Stimulated activated naive B cell treated with anti-CD40 and anti-IgM and Interleukin-4, amounts not matched to agents 10 μg/mL and 1 μg/mL and 100 μg/mL, for 72 hours (primary cell): ENCODE measurements at places on chromosomes 12 and 14.

GRCh38 chr12:57630891-57631433 is 2.0 kb downstream of the B4GALNT1 start:
- DNase-seq, result no peak

DNA sequence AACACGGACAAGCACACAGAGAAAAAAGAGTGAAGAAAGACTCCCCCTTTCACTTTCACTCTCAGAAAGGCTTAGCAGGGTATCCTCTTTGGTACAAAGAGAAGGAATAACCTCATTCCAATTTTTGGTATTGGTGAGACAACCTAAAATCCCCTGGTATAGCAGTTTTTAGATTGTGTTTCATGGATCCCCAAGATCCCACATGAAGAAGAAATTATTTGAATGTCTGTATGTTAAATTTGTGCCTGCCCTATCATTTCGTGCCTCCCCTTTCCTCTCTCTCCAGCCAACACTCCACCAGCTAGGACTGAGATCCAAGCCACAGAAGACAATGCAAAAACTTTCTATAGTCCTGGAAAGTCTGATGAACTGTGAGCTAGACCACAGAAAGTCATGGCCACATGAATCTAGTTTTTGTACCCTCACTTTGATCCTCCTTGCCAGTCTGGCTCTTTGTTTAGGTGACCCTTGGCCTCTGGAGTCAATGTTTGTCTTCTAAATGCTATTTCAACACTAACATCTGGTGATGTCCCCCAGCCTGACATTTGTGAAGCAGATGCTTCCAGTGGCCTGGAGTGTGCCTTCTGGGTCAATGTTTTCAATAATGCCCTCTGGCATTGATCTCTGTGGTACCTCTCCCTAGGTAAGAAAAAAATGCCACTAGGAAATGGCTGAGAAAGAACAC is 181.9 kb upstream of the BMP4 start:
- no peak for DNase-seq

GRCh38 chr12:48128800-48129199 is 9.6 kb downstream of the PFKM start:
- no peak for DNase-seq

- no peak for DNase-seq
Measured at GRCh38 chr14:23580152-23580926, 1.7 kb upstream of the JPH4 start.

DNA sequence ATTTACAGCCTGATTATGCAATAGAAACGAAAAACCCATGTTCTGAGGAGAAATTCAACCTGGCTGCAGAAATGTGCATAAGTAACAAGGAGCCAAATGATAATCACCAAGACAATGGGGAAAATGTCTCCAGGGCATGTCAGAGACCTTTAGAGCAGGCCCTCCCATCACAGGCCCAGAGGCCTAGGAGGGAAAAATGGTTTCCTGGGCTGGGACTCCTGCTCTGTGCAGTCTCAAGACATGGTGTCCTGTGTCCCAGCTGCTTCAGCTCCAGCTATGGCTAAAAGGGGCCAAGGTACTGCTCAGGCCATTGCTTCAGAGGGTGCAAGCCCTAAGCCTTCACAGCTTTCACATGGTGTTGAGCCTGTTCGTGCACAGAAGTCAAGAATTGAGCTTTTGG is 156.0 kb downstream of the SLC35F4 start:
- no peak for DNase-seq

DNA sequence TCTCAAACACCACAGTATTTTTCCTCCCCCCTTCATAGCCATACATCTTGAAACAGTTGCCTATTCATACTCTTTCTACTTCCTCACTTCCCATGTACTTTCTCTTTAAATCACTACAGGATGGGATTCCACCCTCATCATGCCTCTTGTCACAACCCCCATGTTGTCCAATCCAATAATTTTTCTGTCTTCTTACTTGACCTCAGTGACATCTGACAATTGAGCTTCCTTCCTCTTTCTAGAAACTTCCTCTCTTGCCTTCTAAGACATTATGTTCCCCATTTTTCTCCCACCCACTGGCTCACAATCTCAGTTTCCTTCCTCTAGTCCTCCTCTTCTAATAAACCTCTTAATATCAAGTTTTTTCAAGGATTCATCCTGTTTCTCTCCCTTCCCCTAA is 5.3 kb downstream of the C2CD5 start:
- DNase-seq, result no peak

DNA sequence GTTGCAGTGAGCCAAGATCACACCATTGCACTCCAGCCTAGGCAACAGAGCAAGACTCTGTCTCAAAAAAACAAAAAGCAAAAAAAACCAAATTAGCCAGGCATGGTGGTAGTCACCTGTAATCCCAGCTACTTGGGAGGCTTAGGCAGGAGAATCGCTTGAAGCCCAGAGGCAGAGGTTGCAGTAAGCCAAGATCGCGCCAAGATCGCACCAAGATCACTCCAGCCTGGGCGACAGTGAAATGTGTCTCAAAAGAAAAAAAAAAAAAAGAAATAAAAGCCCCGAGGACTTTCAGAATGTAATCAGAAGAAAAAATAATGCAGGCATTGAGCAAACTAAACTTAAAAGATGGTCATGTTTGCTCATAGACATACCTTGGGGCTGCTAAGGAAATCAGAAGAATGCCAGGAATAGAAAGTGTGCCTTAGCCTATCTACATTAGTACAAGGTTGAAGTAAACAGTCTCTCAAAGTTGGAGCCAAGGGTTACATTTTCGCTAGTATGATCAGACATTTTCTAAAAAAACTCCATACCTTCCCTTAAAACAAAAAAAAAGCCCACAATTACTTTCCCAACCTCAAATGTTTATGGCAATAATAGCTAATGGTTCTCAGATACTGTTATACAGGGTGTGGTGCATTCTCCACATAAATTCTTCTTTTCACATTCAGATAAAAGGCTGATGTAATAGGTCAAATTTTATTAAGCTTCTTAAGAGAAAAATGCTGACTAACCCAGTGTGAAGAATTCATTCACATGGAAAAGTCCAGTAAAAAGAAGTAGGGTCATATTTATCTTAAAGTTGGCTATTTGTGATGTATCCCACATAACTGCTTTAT is 15.8 kb downstream of the DTD2 start:
- DNase-seq, result no peak

DNA sequence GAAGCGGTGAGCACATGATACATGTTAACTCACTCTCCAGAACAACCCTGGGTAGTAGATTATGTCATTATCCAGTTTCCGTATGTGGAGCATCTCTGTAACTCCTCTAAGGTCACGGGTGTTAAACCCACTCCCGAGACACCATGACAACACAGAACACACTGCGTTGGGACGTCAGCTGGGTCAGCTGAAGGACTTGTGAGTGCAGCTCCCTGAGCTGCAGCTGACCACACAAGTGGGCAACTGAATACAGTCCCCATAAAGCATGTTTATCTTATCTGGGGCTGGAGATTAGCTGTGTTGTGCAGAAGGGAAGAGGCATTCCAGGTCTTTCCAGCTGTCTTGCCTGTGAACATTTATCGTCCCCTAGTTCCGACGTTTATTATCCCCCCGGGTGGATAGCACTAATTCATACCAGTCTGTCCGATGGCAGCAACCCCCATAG is 211.5 kb downstream of the CHST11 start:
- no peak for DNase-seq

GRCh38 chr14:36662543-36663403 is 1.1 kb downstream of the PAX9 start:
- no peak for DNase-seq

DNA sequence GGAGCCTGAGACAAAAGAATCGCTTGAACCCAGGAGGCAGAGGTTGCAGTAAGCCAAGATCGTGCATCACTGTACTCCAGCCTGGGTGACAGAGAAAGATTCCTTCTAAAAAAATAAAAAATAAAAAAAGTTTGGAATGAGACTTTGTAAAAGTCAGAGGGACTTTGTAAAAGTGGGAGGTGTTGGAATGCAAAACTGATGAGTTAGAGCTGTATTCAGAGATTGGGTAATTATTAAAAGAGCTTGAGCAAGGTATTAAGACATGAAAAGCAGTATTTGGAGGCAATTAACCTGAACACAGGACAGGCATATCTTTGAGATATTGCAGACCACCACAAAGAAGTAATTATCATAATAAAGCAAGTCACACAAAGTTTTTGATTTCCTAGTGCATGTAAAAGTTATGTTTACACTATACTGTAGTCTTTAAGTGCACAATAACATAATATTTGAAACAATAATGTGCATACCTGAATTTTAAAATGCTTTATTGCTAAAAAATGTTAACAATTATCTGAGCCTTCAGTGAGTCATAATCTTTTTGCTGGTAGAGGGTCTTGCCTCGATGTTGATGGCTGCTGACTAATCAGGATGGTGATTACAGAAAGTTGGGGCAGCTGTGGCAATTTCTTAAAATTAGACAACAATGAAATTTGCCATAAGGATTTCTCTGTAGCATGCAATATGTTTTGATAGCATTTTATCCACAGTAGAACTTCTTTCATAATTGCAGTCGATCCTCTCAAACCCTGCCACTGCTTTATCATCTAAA is 33.1 kb downstream of the PHLDA1 start:
- no peak for DNase-seq

- DNase-seq, result no peak
Measured at GRCh38 chr14:53306267-53306721, 153.2 kb upstream of the DDHD1 start.

GRCh38 chr14:40367717-40368116 is 935.5 kb upstream of the FBXO33 start:
- DNase-seq, result no peak

- DNase-seq, result no peak
Measured at GRCh38 chr12:93780101-93780641, 103.0 kb downstream of the CRADD start.

GRCh38 chr12:26195250-26195640 is at the start of gene SSPN:
Gene SSPN, plus strand, starts transcription at chr12:26195573. Its CDS starts 100 bp downstream, at chr12:26195673.
- DNase-seq, result no peak

GRCh38 chr12:92362126-92362525 is 216.5 kb upstream of the BTG1 start:
- DNase-seq, result no peak

GRCh38 chr14:99324291-99324690 is 52.3 kb upstream of the BCL11B start:
- no peak for DNase-seq

DNA sequence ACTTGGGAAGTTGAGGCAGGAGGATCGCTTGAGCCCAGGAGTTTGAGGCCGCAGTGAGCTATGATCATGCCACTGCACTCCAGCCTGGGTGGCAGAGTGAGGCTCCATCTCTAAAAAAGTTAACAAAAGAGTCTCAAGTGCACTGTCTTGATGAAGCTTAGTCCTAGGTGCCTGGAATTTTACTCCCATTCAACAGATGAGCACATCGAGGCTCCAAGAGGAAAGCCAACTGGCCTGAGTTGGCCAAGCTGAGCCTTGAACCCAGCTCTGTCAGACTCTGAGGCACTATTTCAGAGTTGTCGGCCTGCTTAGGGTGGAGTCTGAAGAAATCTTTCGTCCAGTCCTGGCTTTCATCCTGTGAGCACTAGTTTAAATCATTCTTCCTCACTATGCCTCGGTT is 98.1 kb upstream of the MAP1LC3B2 start:
- DNase-seq, result no peak
